ENCODE measurements at places on chromosomes 7 and 10.

DNA sequence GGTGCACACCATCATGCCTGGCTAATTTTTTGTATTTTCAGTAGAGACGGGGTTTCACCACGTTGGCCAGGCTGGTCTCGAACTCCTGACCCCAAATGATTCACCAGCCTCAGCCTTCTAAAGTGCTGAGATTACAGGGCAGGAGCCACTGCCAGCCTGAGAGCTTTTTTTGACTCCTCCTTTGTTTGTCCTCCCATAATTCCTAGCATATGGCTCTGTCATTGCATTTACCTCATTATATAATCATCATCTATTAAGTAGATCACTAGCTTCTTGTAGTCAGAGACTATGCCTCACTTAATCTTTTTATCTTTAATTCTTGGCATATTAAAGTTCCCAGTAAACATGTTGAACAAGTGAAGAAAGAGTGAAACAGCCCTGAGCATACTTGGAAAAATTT lies 82.1 kb downstream of the CPEB3 start:
- no peak for DNase-seq

- DNase-seq: no peak
These were observed 38.6 kb upstream of the TRIM8 start for GRCh38 chr10:102605712-102606111.

- no peak for DNase-seq
These were observed 13.8 kb downstream of the SMO start for GRCh38 chr7:129202058-129202777.

GRCh38 chr10:86344714-86345161 lies 21.9 kb downstream of the GRID1 start:
- DNase-seq: no peak

DNA sequence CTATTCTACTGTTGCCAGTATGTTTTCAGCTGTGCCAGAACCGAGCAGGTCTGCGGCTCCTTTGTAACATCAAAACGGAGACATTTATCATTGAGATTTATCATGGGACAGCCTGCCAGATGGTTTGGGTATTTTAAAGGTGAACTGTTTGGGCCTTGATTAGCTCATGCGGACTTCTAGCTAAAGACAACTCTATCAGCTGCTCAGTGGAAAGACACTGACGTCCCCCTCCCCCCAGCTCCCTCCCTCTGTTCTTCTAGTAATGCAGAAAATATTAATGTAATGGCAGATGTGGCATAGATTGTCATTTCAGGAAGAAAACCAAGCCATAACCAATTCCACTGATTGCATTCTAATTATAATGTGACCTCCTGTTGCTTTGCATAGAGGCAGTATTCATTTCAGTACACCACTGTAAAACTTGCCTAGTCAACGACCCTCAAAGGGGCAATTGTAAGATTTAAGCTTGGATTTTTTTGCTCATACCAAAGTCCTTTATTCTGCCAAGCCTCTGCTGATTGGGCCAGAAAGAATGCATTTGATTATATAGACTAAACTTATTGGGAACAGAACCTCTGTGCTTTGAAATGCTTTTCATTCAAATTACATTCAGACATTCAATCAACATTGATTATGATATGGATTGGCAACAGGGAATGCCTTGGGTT lies 966.8 kb downstream of the LRMDA start:
- no peak for DNase-seq

DNA sequence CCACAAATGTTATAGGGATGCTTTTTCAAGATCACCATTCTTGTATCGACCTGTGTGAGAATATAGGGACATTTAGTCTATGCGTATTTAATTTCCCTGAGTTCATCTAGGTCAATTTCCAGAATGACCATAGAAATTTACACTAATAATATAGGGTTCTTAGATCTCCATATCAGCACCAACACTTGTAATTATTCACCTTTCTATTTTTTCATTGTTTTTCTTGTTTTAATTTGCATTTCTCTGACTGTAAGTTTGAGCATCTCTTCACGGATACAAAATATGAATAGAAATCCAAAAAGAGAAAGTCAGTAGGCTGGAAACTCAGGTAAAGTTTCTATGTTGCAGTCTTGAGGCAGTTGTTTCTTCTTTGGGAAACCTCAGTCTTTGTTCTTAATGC lies 134.8 kb downstream of the CREB5 start:
- no peak for DNase-seq
